CD4-positive, alpha-beta T cell treated with Interleukin-2 at 100 ng/mL for 4 hours (primary cell): ENCODE measurements at places on chromosomes 3 and 15.
A peak's percentile ranks its signal among the peaks of the same experiment; 100 is the strongest.

GRCh38 chr3:62502315-62503300 is 129.3 kb upstream of the FEZF2 start:
- DNase-seq: no peak

- DNase-seq: peak; percentile 24
Measured at GRCh38 chr15:64092864-64093626, 593 bp downstream of the CIAO2A start.

DNA sequence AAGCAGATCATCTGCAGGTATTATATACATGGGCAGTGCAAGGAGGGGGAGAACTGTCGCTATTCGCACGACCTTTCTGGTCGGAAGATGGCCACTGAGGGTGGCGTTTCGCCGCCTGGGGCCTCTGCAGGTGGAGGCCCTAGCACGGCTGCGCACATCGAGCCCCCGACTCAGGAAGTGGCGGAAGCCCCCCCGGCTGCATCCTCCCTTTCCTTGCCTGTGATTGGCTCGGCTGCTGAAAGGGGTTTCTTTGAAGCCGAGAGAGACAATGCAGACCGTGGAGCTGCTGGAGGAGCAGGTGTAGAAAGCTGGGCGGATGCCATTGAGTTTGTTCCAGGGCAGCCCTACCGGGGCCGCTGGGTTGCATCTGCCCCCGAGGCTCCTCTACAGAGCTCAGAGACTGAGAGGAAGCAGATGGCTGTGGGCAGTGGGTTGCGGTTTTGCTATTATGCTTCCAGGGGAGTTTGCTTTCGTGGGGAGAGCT is 639 bp downstream of the MKRN3 start:
- DNase-seq: peak; percentile 8

- no peak for DNase-seq
Measured at GRCh38 chr3:13282358-13282985, 137.7 kb downstream of the NUP210 start.

- DNase-seq: no peak
Measured at GRCh38 chr3:5305684-5305989, 118.1 kb downstream of the EDEM1 start.

DNA sequence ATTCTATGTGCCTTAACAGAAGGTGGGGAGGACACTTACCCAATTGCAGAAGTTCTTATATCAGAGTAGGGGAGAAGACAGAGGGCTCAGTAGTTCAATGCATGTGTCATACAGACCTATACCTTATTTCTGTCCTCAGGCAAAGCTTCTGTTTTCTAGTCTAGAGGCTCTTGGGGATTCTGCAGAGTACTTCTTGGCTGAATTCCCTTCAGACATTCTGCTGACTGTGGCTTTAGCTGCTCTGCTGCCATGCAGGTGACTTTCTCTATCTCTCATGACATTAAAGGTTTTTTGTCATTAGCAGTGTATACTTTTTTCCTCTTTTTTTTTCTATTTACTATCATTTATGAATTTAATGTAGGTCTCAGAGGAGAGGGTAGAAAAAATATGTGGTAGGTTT is 172.8 kb upstream of the PLSCR5 start:
- DNase-seq: no peak

- DNase-seq: no peak
Measured at GRCh38 chr3:10772271-10773161, 43.5 kb upstream of the SLC6A11 start.

GRCh38 chr15:64856429-64857145 is 14.9 kb downstream of the PLEKHO2 start:
- DNase-seq: no peak

- DNase-seq: no peak
Measured at GRCh38 chr3:32613183-32613582, 42.5 kb upstream of the DYNC1LI1 start.

GRCh38 chr3:32017286-32017685 is 35.7 kb downstream of the ZNF860 start:
- no peak for DNase-seq

DNA sequence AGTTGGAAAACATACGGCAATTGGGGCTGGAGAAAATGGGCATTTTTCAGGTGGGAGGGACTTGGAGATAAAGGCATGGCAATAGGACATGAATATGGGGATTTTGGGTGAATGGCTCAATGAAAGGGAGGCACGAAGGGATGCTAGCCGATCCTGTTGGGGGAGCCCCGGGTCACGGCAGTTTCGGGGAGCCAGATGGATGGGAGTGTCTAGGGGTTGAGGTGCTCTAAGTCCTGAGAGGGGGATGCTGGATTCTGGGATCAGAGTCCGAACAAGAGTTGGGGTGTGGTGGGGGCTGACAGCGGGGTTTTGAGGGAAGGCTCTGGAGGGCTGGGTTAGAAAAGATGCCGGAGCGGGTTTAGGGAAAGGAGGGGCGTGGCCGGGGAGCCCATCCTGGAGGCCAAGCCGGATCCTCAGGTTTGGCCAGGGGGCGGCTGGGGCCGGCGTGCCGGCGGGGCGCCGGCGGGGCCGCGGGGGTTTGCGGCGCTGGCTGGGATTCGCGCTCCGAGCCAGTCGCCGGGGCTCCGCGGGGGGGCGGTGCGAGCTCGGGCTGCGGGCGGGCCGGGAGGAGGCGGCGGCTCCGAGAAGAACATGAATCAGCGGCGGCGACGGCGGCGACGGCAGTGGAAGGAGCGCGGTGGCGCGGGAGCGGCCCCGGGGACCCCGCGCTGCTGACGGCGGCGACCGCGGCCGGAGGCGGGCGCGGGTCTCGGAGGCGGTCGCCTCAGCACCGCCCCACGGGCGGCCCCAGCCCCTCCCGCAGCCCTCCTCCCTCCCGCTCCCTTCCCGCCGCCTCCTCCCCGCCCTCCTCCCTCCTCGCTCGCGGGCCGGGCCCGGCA is at the start of gene TYRO3:
TSS of gene TYRO3 (plus strand) at position 813 of the 839 bp plus-strand sequence. CDS start 46 bp downstream, outside the sequence.
- DNase-seq: peak; percentile 67

GRCh38 chr15:90561344-90562244 is 31.9 kb downstream of the CRTC3 start:
- peak; percentile 64 for DNase-seq

DNA sequence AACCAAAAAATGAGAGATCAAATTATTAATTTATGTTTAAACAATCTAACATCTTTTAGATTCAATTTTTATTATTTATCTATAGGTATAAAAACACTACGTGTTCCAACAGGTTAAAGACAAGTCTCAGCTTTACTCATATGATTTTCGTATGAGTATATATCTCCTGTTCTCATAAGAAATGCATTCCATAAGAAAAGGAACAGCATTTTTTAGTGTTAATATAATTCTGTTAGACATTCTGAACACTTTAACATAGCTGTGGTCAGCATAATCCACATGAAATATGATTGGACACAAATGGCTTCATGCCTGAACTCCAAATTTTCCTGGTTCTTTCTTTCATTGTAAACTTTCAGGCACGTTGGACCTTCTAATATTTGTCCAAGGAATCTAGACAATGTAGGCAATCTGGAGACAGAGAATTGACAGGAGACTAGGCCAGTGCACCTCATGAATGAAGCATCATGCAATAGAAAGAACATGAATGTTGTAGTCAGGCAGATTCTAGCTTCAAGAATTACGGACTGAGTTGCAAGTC is 1122.0 kb upstream of the ALCAM start:
- DNase-seq: no peak

DNA sequence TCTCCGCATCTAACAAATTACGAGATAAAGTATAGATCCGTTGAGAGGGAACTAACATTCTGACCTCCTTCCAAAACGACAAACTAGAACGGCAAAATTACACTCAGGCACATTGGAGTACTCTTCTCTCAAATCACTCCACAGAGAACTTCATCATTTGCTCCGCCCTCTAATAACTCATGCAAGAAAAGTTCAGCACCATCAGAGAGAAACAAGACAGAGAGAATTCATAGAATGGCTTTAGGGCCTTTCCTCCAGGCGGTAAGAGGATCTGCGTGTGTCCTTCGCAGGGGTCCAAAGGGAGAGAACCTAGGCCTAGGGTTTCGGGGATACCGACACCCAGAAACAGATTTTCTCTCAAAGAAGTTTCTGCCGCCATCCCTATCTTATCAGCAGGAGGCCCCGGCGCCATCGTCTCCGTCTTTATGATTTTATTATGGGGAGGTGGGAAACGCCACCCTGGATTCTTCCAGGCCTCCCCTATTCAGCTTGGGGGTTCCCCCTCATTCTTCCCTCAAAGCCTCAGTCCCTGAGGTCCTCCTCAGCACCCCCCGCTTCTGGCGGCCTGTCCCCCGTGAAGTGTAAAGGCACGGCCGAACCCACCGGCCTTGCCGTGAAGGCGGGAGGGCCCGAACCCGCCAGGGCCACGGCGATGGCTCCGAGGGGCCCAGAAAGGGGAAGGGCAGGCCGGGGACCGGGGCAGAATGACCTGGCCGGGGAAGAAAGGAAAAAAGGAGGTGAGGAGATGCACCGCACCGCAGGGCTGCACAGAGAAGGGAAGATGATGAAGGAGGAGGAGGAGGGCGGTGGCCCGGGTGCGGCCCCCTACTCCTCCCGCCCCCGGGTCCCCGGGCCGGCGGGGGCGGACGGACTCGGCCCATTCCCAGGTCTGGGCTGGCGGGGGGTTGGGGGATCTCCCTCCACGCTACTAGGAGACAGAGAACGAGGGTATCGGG is 768 bp downstream of the UBXN7 start:
- peak; percentile 35 for DNase-seq

DNA sequence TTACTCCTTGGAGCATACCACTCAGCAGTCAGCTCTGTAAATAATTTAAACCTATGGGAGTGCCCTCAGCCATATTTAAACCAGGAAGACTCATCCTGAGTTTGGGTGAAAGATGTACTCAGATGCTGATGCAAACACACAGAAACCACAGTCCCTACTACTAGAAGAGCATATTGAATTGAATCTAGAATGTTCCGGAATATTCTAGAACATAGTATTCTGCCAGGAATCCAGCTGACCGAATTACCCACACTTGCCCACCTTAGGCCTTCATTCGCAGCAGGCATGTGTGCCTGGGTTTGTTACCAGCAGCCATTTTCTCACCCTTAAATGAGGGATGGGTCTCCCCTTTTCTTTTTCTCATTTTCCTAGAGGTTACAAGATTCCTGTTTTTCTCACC is 202.4 kb upstream of the ICE2 start:
- no peak for DNase-seq

GRCh38 chr3:141448606-141449220 is 38.1 kb upstream of the RASA2 start:
- no peak for DNase-seq

DNA sequence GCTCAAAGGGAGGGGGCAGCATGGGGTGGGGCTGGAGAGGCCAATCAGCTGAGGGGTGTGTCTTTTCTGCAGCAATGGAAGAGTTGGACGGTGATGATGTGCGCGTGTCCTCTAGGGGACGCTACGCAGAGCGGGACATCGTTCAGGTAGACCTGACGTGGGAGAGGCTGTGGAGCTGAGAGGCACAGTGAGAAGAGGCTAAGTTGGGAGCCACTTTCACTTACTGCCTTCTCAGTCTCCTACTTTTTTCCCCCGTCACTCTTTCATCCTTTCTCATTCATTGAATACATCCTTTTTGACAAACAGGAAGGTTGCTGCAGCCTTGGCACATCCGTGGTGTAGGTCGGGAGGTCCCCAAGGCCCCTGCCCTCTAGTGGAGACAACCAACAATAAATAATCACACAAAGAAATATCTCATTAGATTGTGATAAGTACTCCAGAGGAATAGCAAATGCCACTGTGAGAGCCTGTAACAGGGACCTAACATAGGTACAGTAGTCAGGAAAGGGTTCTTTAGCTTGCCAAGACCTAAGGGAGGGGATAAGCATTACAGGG is 4.4 kb upstream of the BRPF1 start:
- peak; percentile 71 for DNase-seq

DNA sequence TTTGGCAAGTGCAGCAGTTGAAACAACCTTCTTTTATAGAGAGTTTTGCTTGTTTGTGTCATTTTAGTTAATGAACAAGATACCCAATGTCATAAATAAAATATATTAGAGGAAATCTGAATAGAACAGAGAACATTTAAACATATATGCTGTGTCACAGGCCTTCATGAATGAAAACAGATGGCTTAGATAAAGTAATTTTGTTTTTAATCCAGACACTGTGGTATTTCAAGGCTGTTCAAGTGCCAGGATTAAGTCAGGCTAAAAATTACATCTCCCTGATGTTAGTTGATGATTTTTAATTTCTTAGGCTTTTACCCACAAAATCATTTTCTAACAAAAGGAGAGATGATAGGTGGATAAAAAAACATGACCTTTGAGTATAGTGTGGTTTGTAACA is 4.9 kb upstream of the ACKR4 start:
- no peak for DNase-seq

DNA sequence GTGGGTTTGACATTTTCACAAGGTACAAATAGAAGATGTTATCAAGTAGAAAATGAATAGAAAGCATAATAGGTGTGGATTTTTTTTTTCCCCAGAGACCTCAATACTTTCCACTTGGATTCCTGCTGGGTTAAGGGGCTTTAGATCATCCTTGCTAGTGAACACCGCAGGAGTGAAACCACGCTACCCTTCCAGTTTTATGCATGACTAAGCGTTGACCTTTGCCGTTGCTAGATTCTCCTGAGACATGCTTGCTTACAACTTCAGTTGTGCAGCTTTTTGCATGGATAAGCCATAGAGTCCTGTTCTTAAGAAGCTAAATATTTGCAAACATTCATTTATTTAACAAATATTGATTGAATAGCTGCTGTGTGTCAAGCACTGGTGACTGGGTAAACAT is 299.7 kb upstream of the LMCD1 start:
- DNase-seq: no peak

GRCh38 chr15:34252545-34252944 is 27.7 kb downstream of the EMC4 start:
- DNase-seq: no peak

DNA sequence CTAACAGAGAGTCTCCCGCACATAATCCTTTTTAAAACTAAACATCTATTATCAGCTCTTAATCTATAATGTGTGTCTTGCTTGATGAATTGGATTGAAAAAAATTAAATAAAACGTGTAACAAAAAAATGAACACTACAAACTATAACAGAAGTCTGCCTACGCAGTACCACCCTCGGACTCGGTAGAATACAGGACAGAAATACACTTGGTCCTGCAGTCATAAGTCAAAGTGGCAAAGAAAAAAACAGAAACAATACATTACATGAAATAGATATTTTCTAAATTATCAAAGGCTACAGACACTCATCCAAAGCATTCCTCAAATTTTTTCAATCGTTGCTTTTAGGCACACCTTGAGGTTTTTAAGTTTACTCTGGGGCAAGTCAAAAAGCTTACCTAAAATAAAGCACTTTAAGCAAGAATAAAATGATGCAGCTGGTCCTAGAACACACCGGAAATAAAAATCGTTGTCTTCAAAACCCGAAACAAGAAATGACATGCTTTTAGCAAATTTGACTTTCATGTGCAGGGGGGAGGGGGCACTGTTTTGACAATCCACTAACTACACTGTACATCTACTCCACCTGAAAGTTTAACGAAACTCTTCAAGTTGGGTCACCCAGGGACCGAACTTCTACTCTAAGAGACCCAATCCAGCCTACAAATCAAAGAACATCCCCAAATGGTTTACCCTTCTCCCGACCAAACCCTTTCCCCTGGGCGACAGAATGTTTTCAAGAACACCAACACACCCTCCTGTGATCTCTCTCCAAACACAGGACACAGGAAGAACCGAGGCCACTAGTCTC is 1.3 kb downstream of the ADAM10 start:
- DNase-seq: peak; percentile 42

- DNase-seq: no peak
Measured at GRCh38 chr3:173009410-173009809, 131.6 kb downstream of the SPATA16 start.
